SK-MEL-5 (cell line): ENCODE measurements at places on chromosomes 2 and 18. TPM values are rescaled to one million over a fixed set of nuclear protein-coding genes. Genes with fewer than 3 reads are reported as not detected.

- DNase-seq, result no peak
These were observed 71.4 kb downstream of the PLCL1 start for GRCh38 chr2:197875763-197876162.

The RTN4 gene
- total RNA-seq, result 117 and 120 TPM in 2 replicates

DNA sequence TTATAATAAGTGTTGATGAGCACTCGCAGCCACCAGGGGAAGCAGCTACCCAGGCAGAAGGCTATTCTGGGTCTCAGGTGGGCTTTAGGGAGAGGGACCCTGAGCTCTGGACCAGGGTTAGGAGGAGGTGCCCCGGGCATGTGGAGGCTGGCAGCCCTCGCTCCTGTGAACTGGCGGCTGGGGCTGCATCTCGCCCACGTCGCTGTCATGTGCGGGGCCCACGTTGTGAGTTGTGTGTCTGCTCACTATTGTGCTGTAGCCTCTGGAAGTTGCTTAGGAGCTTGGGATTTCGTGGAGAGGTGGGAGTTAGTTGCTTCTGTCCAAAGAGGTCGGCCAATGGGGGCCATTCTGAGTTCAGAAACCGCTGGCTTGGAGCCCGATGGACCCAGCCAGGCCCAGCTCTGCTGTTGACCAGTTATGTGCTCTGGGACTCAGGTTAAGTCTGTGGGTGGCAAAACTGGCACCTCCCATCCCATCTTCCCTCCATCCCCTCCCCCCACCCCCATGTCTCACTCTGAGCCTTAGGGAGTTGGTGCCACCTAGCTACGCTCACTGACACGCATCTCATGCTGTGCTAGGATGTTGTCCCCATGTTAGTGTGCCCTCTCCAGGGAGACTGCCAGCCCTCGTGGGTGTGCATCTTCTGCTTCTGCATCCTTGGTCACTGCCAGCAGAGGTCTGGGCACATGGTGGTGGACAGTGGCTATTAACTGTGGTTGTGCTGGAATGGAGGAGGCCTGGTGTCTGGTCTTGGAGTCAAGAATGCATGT lies 18.5 kb downstream of the RRM2 start:
- no peak for DNase-seq

GRCh38 chr18:46555724-46556123 lies 101.3 kb downstream of the LOXHD1 start:
- peak; percentile 78 for DNase-seq

The PDCD1 gene
- total RNA-seq, result not detected in 2 replicates

- no peak for DNase-seq
These were observed 661.5 kb downstream of the ERBB4 start for GRCh38 chr2:211877061-211877460.

DNA sequence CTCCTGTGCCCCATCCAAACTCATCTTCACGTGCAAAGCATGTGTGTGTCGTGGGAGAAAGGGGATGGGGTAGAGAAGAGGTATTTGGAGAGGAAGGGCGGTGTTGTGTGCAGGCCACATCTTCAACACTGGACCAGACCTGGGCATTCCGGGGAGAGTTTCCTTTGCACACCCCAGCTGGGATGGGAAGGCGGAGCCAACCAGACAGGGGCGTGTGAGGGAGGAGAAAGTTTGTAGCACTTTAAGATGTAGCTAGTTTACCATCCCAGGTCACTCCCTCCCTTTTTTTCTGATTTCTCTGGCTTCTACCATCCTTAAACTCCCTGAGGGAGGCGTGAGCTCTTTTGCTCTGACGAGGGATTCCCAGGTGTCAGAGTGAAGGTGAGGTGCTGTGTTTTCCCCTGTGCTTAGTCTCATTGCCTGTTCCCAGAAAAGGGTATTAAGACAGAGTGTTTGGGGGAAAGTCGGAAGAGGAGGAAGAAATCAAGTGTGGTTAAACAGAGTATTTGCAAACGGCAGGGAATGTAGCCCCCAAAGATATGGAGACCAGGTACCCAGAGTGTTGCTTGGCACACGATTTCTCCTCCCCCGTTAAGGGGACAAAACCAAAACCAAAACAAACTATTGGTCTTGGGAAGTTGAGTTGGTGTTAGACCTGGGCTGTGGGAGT lies 1.6 kb downstream of the SETBP1 start:
- DNase-seq, result no peak

The CD8A gene
- total RNA-seq, result 0.13 and 0.18 TPM in 2 replicates

The IWS1 gene
- 35.9 and 43.1 TPM in 2 replicates for total RNA-seq

The ARHGEF33 gene
- not detected in 2 replicates for total RNA-seq

DNA sequence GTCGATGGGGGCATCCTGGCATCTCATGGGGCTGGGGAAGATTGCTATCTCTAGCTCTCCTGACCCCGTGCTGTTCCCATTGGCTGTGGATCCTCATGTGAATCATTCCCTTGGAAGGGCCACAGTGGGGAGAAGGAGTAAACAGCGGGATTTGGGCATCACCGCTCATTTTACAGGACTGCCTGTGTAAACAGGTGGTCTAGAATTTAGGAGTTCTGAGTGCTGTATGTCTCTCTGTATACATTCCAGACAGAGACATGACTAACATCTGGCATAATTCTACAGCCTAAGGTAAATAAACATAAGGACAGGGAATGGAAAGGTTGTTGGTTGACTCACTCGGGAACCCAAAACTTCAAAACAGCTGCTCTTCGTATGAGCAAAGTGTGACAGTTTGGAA lies 92.7 kb downstream of the COPS8 start:
- DNase-seq, result no peak

The MGAT4A gene
- 16.3 and 22.0 TPM in 2 replicates for total RNA-seq

DNA sequence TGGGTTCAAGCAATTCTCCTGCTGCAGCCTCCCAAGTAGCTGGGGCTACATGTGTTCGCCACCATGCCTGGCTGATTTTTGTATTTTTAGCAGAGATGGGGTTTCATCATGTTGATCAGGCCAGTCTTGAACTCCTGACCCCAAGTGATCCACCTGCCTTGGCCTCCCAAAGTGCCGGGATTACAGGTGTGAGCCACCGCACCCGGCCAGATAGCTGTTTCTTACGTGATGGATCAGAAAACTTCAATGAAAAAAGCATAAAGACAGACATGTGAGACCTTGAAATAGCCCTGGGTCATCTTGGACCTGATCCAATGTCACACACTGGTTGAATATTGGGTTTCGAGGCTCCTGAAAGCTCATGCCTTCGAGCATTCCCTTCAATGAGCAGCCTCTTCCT lies 66.7 kb upstream of the RTN4 start:
- no peak for DNase-seq

- peak; percentile 59 for DNase-seq
These were observed 25.7 kb upstream of the COX7A2L start for GRCh38 chr2:42386682-42387081.

DNA sequence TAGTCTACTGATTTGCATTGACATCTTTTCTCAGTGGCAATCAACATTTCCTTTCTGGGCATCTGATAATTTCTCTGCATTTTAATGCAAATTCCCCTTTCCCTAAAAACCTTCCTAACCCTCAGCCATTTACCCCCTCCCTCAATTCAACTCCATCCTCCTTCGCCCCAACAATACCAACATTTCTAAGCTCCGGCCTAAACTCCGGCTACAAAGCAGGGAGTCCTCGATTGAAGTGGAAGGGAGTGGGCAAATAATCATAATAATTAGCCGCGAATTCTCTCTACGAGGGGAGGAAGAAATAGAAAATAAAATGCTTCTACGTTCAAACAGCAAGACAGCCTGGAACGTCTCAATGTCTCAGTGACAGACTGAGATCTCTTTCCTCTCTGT lies 4.6 kb downstream of the BCL11A start:
- DNase-seq, result no peak
